Liver (tissue), 10 donors: ENCODE measurements at places on chromosomes 13 and 19. TPM values are rescaled to one million over a fixed set of nuclear protein-coding genes. Genes with fewer than 3 reads are reported as not detected.

DNA sequence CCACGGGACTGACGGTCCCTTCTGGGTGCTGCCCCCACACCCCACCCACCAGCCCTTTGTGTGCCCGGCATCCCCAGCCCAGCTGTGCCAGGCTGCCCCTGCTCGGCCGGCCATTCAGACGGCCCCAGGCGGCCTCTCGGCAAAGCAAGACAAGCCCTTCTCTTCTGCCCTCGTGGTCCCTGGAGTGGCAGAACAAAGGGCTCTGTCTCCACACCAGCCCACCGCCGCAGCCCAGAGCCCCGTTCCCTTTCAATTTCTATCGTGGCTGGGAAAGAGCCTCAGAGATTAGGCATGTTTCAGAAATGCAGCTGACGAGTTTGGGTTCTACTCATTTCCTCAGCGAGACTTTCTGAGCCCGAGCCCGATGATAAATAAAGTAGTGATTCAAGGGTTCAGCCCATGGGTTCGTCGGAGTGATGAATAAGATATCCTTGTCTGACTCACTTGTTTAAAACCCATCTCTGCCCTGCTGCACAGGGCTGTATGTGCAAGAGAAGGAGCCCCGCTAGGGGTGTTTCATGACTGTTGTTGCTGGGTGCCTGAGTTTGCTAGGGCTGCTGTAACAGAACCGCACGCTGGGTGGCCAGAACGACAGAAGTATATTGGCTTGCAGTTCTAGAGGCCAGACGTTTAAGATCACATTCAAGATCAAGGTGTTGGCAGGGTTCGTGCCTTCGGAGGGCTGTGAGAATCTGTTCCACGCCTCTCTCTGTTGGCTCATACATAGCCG is 4.3 kb downstream of the MYO9B start:
- DNase-seq: no peak

DNA sequence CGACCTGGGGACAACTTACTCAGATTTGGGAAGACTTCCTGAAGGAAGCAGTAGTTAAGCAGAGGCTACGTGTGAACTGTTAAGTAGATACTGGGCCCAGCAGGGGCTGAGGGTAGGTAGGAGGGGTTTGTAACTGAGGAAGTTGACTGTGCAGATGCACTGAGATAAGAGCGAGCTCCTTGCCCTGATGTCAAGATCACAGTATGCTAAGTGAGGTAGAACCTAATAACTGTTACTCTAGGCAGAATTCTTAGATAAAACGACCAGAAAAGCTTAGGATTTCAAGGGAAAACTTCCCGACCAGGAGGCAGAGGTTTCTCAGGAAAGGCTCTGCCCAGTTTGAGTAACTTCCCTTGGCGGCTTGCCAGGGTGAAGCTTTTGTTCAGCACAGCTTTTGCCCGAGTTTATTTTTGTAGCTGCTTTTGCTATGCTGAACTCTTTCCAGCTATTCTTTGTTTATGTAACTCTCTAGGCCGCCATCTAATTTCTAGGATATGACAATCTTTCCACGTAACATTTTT is 632.1 kb downstream of the DIAPH3 start:
- DNase-seq: peak; percentile 49

TPTE2 gene
- total RNA-seq: not detected

GRCh38 chr19:50325310-50326100 is 3.7 kb downstream of the KCNC3 start:
- DNase-seq: peak; percentile 80

GRCh38 chr13:111402441-111402840 is 82.0 kb downstream of the TEX29 start:
- DNase-seq: no peak

RDH8 gene
- not detected for total RNA-seq
